ENCODE measurements at places on chromosomes 16 and 17.
A peak's percentile ranks its signal among the peaks of the same experiment; 100 is the strongest.

GRCh38 chr17:11506635-11507034 lies 91.6 kb upstream of the DNAH9 start:
- no peak for DNase-seq

DNA sequence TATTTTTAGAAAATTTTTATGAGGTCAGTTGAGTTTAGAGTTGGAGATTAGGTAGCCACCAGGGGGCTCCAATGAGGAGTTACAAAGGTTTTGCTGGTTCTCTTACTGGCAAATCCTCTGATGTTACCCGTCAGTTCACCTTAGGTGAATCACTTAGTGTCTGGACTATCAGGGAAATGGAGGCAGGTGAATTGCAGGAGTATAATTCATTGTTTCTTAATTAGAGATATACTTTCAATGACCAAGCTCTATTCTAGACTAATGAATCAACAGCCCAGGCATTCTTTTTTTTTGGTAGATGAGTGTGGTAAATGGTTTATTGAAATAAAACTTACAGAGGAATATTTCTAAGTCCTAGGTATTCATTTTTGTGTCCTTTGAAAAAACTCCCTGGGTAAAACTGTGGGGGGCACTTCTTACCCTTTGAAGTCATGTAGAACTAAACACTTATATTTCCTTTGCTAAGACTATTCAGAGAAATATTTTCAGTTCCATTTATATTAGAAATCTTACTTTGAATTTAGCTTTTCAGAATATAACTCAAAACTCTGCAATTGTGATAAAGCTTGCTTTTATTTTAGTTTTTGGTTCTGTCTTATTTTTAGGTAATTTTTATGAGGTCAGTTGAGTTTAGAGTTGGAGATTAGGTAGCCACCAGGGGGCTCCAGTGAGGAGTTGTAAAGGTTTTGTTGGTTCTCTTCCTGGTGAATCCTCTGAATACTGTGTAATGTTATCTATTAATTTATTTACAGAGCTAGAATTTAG lies 17.7 kb downstream of the PSMD11 start:
- peak; percentile 47 for DNase-seq

DNA sequence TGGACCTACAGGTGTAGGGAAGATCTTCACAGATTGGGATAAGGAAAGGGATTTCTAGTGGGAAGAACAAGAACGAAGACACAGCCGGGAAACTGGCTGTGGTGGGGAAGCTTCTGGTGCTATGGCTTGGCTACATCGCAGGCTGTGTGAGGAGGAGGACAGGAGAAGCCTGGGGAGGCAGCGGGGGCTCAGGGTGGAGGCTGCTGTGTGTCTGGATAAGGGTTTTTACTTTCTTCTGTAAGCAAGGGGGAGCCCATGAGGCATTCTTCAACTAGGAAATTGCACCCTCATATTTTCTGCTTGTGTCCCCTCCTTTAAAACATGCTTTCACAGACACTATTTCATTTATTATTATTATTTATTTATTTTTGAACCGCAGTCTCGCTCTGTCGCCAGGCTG lies 2.9 kb upstream of the RHBDF2 start:
- DNase-seq = no peak

DNA sequence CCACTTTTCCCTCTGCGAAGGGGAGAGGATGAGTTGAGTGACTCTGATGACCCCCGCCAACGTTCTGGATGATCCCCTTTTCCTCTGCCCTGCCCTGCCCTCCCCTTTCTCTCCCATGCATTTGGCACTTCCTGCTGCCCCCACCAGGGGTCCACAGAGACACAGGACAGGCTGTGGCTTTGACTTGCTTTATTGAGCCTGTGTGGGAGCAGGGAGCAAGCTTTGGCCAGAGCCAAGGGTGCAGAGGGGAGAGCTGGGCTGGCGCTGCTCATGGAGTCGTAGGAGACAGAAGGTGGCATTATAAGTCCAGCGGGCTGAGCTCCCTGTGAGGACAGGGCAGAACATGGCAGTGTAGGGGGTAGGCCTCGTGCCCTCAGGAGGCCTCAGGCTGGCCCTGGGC lies 1.6 kb downstream of the PPY start:
- no peak for DNase-seq

DNA sequence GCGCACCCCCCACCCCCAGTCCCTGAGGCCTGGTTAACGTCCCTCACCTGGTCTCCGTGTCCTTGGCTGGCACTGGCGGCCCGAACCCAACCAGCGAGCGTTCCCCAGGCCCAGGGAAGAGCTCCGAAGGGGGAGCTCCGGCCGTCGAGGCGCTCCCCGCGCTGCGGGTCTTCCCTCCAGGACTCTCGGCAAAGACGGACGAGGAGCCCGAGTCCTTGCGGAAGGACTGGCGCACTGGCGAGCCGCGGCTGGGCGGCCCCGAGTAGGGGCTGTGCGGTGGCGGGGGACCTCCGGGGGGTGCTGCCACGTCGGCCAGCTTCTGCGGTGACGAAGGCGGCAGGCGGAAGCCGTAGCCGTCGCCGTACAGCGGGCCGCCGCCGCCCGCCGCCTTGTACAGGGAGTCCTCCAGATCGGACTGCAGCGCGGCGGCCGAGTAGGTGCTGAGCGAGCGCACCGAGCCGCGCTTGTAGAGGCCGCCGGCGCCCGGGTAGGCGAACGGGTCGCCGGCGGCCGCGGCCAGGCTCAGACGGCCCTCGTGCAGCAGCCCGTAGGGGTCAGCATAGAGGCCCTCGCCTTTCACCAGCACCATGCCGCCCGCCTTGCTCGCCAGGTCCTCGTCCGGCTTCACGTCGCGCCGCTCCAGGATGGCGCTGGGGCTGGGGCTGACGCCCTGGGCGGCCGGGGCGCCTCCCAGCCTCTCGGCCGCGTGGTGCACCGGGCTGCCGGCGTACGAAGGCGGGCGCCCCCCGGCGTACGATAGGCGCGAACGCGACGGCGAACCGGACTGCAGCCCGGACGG lies 44.1 kb downstream of the SRCIN1 start:
- DNase-seq = no peak

GRCh38 chr17:12398441-12399051 lies 267.1 kb upstream of the MYOCD start:
- DNase-seq = no peak

DNA sequence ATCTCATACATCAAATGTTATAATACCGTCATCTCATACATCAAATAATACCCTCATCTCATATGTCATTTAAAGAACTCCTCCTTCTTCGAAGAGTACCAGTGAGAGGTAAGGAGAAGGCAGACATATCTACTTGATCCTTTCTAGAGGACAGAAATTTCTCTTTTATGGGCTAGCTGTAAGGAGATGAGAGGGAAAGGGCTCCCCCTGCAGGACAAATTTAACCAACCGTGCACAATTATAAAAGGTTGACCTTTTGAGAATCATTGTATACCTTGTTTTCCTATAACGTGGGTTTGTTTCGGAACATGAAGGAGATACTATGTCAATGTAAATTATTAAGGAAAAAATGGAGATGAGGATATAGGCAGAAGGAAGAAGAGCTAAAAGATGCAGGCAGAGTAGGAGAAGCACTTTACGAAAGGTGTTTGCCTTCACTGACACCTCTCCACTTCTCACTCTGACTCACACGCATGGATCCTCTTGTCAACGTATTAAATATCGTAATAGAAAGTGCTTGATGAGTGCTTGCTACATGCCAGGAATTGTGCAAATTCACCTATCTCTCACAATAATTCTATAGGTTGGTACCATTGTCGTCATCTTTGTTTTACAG lies 465.9 kb upstream of the ERCC4 start:
- no peak for DNase-seq

- DNase-seq = no peak
Measured at GRCh38 chr17:57678393-57678792, 66.7 kb downstream of the CCDC182 start.

DNA sequence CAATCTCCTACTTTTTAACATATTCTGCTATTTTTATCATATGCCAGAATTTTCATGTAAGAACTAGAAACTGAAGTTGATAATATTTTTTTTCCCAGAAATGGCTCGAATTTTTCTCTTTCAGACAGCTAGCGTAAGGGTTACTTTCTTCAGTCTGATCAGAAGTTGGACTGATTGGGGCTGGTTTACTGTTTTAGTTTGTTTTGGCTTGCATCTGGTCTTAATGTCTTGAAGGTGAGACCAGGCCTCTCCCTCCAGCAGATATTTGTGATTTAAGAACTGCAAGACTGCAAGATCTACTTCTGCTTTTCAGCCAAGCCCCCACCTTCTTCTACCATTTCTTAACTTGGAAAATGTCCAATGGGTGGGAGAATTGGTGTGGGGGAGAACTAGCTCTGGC lies 266.4 kb downstream of the HAPSTR1 start:
- DNase-seq = no peak

DNA sequence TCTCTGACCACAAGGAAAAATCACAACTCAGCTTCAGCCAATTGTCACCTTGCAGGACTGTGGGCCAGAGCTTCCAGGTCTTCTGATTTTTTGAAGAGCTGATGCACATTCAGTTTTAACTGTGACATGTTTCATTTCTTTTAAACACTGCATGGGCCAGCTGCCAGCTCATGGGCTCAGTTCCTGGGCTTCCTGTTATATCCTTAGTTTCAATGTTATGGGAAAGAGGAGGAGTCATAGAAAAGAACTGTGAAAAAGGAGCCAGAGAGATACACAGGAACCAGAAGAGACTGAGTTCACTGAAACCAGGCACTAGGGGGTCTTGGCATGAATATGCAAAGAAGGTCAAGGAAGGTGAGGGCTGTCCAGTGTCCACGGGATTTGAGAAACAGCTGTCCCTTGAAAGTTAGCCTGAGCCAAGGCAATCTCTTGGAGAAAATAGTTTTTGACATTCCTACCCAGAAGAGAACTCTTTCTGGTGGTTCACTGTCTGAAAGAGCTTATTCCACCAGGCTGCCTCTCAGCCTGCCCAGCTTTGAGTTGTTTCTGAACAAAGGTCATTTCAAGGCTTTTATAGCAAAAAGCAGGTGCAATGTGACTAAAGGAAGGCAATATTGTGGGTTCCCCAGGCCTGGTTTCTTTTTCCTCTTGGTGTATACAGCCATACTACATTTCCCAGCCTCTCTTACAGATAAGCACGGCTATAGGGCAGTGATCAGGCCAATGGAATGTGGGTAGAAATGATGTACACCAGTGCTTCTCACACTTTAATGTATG lies 10.5 kb downstream of the PDILT start:
- no peak for DNase-seq

DNA sequence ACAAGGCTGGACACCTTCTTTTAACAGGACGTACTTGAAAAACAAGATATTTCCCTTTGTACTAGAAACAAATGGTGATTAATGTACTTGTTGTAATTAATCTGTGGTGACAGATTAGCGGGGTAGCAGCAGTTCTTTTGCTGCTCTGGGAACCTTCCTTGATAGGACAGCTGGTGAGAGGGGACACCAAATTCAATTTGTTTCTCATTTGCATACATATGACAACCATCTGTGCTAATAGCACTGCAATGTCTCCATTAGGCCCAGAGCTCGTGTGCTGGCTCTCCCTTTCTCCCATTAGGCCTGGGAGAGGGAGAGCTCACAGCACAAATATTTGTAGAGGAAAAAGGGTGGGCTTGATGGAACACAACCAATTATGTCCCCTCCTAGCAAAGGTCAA lies 221.0 kb upstream of the HS3ST3A1 start:
- DNase-seq = no peak

GRCh38 chr16:17773698-17774101 lies 302.9 kb upstream of the XYLT1 start:
- DNase-seq = no peak

- DNase-seq = no peak
Measured at GRCh38 chr16:66261826-66262225, 104.7 kb upstream of the CDH5 start.

- no peak for DNase-seq
Measured at GRCh38 chr16:4370570-4371356, 885 bp upstream of the VASN start.

GRCh38 chr17:5565808-5566207 lies 18.5 kb downstream of the NLRP1 start:
- no peak for DNase-seq

DNA sequence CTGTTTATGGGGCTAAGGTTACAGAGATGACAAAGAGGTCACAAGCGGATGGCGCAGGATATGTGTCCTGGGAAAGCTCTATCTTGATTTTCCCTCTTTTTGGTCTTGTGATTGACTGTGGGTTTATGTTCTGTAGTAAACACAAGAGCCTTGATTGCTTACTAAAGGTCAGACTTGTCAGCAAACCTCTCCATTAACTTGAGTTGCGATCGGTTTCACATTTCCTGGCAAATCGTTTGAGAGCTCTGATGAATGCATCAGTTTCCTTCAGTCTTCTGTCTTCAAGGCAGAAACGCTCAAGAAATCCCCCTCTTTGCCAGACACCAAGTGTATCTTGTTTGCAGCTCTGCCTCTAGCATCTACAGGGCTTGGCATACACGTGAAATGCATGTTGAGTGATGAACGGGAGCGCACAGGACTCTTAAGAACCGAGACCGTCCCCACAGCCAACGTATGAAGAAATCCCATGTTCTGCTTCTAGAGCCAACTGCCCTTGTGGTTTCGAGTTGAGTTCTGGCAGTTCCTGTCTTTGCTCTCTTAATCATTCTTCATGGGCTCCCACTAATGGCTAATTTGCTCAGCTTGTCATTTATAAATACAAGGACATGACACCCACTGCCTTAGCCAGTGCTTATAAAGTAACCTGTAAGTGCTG lies 143.3 kb downstream of the PITPNC1 start:
- DNase-seq = no peak

DNA sequence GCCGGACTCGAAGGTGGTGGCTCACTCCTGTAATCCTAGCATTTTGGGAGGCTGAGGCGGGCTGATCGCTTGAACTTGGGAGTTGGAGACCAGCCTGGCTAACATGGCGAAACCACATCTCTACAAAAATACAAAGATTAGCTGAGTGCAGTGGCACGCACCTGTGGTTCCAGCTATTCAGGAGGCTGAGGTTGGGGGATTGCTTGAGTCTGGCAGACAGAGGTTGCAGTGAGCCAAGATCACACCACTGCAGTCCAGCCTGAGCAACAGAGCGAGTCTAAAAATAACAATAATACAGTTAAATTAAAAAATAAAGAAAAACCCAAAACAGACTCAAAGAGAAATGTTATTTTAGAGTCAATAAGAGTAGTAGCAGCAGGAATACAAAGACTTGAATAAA lies 29.7 kb upstream of the ABCA5 start:
- DNase-seq = no peak

DNA sequence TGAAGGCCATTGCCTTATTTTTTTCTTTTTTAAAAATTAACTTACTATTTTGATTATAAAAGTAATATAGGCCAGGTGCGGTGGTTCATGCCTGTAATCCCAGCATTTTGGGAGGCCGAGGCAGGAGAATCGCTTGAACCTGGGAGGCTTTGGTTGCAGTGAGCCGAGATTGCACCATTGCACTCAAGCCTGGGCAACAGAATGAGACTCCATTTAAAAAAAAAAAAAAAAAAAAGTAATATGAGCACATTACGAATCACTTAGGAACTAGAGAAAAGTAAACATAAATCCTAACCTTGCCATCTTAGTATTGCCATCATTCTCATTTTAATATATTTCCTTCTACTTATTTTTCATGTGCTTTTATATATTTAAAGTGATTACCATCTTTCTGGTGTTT lies 12.9 kb upstream of the TACO1 start:
- DNase-seq = no peak

- DNase-seq = no peak
Measured at GRCh38 chr17:45764479-45764878, 19.6 kb upstream of the CRHR1 start.

Measured in T-helper 2 cell treated with Interferon-gamma antibody and Interleukin-4, amounts not matched to agents 5 μg/mL and 100 μg/mL, for 36 hours (primary cell).